ENCODE measurements at places on chromosomes 6 and 20.

GRCh38 chr20:6718662-6719368 is 48.7 kb upstream of the BMP2 start:
- no peak for DNase-seq

DNA sequence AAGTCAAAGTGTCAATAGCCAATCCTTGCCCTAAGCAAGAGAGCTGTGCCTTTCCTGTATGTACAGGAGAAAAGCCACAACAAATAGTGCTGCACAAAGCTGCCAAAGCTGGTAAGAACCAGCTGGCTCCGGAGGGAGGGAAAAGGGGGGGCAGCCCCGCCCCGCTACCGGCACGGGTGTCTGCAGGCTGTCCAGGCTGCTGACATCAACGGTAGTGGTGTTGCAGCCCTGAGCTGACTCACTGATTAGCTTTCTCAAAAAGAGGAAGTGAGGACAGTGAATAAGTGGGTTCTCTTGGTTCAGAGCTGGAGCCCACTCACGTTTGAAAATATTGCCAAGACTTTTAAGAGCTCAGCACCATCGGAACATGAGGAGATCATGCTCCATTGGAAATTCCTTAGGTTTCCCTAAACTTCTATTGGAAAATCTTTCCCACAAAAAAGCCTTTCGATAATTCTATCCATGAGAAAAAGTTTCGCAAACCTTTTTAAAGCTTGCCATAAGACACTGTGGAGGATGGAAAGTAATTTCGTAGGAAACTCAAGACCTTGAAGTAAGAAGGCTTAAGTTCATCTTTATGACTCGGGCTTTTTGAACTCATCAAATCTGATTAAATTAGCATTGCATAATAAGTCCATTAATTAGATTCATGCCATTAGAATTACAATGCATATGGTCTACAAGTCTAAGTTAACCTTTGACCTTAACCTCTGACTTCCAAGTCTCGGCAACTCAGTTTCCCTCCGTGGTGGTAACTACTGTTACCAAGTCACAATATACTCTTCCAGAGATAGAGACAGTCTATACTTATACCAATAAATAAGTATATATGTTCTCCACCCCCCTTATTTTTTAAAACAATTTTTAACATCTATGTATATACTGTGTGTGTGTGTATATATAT is 67.0 kb downstream of the TNFRSF21 start:
- DNase-seq = peak; percentile 85

DNA sequence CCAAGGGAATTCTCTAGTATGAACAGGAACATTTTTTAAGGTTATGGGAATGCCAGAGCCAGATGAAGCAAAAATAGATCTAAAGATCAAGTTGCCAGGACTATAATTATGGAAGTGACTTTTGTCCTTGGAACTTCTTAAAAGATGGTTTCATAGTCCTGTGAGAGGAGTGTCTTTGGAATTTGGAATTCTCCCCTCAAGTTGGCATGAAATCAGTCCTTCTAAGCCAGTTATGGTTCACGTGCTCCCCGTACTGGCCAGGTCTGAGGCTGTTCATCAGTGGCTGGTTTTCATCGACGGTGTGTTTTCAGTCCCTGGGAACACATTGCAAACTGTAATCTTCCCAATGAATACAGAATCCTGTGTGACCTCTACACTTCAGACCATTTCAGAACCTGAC is 63.1 kb downstream of the VGLL2 start:
- DNase-seq = no peak

- no peak for DNase-seq
Observed at GRCh38 chr6:143103916-143104315, 43.2 kb downstream of the AIG1 start.

DNA sequence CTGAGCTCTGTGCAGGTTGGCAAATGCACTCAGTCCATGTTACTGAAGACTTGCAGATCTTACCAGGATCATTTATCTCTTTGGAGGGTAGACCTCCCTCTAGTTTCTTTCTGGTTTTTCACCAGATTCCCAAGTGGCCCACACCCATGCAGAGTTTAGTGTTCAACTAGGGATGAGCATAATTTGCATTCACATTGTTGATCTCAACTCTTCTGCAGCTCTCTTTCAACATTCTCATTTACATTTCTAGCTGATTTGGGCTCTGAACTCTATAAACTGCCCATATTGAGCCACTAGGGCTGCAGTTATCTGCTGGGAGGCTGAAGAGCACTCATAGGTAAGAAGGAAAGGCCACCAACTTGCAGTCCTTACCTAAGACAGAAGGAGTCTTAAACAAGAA is 17.9 kb upstream of the HLA-C start:
- DNase-seq = no peak

GRCh38 chr6:102327697-102328225 is 934.3 kb downstream of the GRIK2 start:
- no peak for DNase-seq

- no peak for DNase-seq
Observed at GRCh38 chr6:39330057-39330456, 7.6 kb upstream of the KCNK16 start.

GRCh38 chr6:5936140-5936539 is 70.6 kb downstream of the NRN1 start:
- DNase-seq = peak; percentile 40

DNA sequence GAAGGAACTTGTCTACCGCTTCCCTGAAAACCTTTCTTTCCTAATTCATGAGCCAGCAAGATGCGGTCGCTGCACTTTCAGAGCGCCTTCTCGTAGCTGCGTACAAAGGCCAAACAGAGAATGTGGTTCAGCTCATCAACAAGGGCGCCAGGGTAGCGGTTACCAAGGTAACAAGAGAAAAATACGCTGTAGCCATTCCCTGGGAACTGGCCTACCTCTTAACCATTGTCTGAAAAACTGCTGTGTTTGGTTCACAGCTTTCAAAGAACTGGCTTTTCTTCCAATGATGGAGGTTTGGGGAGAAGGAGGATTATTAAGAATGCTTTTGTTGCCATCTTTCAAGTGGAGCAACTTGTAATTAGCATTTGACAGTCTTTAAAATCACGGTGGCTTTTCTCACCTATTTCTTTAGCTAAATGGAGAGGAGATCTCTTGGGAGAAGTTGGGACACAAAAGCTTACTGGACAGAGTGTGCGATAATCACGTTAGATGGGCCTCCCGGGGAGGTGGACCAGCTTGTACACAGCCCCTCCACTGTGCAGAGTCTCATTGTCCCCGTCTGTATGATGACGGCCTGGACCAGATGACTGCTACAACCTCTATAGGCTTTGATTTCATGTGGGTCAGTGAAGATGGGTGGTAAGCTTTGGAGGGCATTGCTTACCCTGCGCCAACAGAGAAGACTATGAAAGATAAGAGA is 71.5 kb downstream of the LYRM2 start:
- no peak for DNase-seq

- peak; percentile 93 for DNase-seq
Observed at GRCh38 chr6:2432292-2432691, 186.9 kb upstream of the GMDS start.

- DNase-seq = no peak
Observed at GRCh38 chr6:32607263-32607987, 17.8 kb upstream of the HLA-DRB1 start.

- no peak for DNase-seq
Observed at GRCh38 chr6:56875961-56876360, 78.9 kb upstream of the BEND6 start.

- DNase-seq = no peak
Observed at GRCh38 chr6:22526736-22527135, 42.6 kb upstream of the HDGFL1 start.

Data from AG10803 (cell line).